ENCODE measurements at places on chromosomes 5 and 9.
A peak's percentile ranks its signal among the peaks of the same experiment; 100 is the strongest.

- no peak for DNase-seq
Observed at GRCh38 chr9:109192732-109193361, 25.8 kb upstream of the FRRS1L start.

DNA sequence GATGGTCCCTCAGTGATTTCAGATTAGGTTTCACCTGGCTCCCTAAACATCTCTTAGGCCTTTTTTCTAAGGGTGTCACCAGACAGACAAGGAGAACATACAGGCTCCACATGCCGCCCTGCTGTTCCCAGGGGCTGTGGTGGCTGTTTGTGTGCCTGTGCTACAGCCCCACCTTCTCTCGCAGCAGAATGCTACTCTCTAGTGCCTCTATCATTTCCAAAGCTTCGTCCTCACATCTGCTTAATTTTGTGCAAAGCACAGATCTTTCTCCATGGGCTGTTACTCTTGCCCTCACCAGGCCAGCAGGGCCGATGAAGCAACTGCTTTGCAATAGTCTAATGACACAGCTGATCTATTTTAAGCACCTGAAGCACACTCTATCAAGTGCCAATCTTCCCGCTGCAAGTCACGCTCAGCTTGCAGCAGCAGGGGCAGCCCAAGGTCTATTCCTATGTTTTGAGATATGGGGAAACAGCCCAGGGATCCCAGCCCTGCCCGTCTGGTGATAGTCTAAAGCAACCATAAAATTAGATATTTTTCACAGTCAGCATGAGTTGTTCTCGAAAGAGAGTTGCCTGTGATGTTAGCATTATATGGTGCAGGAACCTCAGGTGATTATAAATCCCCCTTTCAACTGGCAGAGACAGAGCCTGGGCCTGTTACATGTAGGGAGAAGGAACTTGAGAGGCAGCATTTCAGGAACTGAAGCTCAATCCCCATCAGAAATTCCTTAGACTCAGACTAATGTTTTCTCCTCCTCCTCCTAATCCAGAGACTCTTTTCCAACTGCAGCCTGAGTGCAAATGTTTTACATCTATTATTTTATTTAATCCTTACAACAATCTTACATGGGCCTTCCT is 12.7 kb downstream of the ABLIM3 start:
- no peak for DNase-seq

GRCh38 chr5:36606428-36607113 is at the start of gene SLC1A3:
Gene SLC1A3 (plus strand): TSS chr5:36606606. CDS start chr5:36608424, 1,818 bp downstream.
- peak; percentile 54 for DNase-seq

DNA sequence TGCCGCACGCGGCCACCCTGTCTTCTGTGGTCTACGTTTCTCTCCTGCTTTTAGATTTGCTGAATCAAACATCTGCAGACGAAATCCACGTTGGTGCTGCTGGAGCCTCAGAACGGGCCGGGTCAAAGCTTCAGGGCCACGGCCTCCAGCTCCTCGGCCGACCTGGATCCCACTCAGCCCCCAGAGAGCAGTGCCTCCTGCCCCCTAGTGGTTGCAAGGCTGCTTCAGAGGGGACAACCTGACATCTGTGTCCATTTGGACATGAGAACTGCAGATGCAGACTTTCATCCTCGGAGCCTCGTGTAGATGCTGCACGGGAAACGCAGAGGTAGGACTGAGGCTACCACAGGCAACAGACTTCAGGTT is 23.0 kb upstream of the SLC6A3 start:
- DNase-seq, result peak; percentile 8

- DNase-seq, result no peak
Observed at GRCh38 chr9:33289496-33289895, 820 bp upstream of the NFX1 start.

GRCh38 chr9:17401858-17402257 is 177.0 kb upstream of the SH3GL2 start:
- DNase-seq, result no peak

DNA sequence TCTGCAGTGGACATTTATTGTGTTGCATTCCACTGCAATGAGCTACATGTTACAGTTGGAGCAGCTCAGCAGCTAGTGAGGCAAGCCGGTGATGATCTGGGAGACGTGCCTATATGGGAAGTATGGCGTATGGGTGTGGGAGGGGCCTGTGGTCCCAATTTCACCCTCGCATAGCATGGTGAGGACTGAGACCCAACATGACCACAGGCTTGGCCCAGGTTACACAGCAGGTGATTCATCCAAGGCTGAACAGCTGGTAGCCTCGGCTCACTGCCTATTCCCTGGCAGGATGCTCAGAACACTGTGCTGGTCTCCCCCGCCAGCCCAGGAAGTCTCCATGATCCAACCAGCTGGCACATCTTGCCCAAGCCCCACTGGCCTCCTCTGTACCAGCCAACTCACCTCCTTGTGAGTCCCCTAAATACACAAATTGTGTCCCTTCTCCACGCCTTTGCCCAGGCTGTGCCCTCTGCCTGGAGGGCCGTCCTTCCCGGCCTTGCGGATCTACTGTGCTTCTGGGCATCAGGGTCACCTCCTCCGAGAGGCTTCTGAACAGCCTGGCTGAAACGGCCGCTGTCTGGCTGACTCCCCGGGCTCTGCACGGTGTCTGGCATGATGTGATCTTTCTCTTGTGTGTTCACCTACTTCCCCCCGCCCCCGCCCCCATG is 81.4 kb downstream of the NSUN2 start:
- DNase-seq, result no peak

GRCh38 chr5:42791151-42791550 is 20.5 kb downstream of the SELENOP start:
- no peak for DNase-seq

DNA sequence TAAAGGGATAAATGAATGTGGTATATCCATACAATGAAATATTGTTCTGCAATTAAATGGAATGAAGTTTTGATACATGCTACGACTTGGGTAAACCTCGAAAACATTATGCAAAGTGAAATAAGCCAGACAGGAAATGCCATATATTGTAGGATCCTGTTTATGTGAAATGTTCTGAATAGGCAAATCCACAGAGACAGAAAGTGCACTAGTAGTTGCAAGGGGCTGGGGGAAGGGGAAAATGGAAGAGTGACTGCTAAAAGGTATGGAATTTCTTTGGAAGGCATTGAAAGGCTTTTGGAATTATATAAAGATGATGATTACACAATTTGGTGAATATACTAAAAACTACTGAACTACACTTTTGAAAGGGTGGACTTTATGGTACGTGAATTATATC is 97.0 kb downstream of the FOXD1 start:
- no peak for DNase-seq

GRCh38 chr9:69806627-69807026 is 14.0 kb upstream of the CFAP95 start:
- DNase-seq, result no peak

- DNase-seq, result no peak
Observed at GRCh38 chr5:79702606-79703380, 13.2 kb downstream of the CMYA5 start.

- DNase-seq, result no peak
Observed at GRCh38 chr9:134840511-134840910, 40.1 kb upstream of the FCN2 start.

- no peak for DNase-seq
Observed at GRCh38 chr5:163913548-163913947, 408.1 kb downstream of the MAT2B start.
